ENCODE measurements at places on chromosomes 1 and 21.

DNA sequence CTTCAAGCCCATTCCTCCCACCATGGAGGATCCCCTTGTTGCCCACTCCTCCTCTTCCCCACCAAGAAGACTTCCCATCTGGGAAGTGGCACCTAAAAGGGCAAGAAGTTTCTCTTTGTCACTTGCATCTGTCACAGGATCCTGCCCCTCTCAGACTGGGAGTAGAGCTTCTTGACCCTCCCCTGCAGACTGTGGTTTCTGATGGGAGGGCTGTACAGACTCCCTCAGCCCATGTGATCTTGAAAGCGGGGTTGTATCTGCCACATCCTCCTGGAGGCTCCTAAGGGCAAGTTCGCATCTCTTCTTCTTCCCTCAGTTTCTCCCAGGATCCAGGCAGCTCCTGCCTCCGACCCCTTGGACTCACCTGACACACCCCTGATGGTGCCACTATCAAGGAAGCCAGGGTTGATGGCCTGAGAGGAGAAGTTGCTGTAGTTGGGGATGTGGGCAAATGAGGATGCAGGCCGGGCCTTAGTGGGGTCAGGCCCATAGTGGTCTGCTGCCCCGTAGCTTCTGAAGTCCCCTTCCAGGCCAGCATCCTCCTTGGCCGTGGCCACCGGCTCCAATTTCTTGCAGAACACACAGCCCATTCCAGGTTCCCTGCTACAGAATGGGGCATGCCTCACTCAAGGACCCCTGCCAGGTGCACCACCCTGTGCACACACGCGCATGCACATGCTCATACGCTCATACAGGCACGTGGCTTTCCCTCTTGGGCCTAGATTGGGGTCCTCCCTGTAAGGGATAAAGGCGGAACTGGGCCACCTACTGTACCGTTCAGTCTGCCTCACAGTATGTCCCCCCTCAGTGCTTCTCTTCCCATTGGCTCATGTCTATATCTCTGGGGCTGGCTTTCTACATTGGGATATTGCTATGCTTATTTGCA lies 11.4 kb downstream of the FGR start:
- no peak for DNase-seq

DNA sequence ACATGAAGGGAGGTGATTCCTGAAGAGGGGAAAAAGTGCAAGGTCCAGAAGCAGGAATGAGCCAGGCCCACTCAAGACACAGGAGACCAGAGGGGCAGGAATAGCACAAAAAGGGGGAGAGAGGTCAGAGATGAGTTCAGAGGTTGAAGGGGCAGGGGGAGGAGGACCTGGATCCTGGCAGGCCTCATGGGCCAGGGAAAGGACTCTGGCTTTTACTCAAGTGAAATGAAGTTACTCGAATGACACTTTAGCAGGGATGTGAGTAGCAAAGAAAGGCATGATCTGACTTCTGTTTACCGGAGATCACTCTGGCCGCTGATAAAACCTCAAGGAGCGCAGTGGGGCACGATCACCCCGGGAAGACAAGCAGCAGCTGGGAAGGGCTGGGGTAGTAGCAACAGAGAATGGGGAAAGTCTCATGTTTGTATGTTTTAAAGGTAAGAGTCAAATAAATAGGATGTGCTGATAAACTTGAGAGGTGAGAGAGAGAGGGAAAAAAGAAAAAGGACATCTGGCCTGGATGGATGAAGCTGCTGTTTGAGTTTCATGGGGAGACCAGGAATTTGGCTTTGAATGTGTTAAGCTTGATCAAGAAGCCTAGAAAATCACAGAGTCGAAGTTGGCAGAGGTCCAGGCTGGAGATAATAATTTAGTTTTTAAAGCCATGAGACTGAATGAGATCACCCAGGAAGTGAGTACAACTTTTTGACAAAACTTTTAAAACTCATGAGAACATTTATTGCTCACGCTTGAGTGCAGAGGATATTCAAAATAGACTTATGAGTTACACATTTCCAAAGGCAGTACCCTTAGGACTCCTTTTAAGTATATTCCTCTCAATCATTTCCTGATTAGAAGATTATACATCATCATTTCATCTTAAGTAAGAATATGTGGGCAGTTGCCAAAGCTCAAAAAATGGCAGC lies 156.0 kb downstream of the RERE start:
- DNase-seq, result no peak

DNA sequence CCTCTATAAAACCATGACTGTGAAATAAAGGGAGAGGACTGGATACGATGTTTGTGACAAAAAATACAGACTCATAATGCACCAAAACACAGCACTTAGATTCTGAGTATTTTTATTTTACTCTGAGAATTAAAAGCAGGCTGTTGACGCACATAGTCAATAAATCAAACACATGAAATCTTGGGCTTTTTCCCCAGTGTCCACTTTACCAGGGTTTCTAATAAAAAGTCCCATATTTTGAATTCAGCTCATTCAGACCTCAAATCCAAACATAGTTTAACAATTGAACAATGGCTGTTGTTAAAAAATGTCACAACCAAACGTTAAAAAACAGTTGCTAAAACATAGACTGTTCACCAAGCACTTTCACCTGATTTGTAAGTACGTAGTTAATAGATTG lies 553.4 kb downstream of the LTN1 start:
- no peak for DNase-seq

DNA sequence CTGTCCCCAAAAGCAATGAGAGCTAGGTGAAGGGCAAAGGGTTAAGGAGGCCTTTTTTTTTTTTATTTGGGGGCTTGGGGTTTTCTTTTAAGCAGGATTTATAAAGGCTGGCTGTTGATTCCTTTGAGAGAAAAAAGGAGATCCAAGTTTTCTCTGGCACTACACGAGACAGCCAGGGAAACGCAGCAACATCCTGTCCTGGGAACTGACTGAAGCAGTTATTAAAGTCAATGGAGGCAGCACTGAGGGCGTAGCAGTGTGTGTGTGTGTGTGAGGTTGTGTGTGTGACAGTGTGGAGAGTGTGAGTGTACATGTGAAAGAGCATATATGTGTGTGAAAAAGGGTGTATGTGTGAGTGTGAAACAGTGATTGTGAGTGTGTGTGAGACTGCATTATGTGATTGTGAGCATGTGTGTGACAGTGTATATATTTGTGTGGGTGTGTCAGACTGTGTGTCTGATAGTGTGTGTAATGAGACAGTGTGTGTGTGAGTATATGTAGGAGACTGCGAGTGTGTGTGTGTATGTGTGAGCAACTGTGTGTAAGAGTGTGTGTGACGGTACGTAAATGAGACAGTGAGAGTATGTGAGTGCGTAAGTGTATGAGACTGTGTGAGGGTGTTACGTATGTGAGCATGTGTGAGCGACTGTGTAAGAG lies 65.9 kb upstream of the TIAM1 start:
- no peak for DNase-seq

DNA sequence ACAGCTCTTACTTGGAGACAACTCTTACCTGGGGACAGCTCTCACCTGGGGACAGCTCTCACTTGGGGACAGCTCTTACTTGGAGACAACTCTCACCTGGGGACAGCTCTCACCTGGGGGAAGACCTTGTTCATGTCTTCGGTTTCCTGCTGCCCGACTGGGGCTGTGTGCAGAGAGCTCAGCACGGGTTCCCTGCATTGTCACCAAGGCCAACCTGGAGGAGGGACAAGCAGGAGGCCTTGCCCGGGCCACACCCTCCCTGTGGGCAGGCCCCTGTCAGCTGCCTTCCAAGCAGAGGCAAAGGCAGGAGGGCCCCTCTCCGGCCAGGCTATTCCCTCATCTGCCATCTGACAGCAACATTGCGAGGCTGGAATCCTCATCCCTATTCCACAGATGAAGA lies at the start of gene LDLRAD1:
LDLRAD1 (minus strand) TSS at position 208 of the 400 bp plus-strand sequence; CDS start at position 134, 74 bp downstream.
- no peak for DNase-seq

DNA sequence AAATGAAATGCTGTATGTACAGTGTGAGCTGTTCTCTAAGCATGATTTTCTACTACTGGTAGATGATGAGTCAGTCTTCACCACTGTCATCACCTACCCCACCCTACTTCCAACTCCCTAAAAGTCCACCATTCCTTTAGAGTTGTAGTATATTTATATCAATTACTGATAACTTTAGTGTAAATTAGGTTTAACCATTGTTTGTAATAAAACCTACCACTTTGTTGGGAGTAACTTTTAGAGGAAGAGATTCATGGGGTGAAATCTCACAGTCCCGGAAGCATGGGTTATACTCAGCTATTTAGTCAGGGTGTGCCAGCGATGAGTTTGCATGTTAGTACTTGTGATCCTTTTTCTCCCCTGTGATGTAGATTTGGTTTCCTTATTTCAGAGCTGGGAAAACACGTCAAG lies 17.1 kb downstream of the MORC3 start:
- no peak for DNase-seq

DNA sequence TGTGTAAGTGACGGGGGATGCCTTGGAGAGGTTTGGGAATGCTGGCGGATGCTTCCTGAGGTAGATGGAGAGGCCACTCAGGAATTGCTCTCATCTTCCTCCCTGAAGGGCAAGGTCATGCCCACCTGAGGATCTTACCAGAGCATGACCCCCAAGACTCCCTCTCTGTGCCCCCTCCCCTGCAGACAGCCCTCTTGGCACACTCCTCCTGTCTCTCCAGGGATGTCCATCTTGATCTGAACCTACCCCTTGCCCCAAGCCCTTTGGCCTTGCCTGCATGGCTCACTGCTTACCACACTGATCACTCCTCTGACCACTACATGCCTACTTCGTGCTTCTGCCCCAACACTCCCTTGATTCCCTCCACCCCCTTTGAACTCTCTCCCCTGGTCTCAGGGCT lies 17.9 kb upstream of the MPL start:
- DNase-seq, result no peak

- no peak for DNase-seq
Observed at GRCh38 chr1:28601696-28602095, 9.6 kb downstream of the RAB42 start.

DNA sequence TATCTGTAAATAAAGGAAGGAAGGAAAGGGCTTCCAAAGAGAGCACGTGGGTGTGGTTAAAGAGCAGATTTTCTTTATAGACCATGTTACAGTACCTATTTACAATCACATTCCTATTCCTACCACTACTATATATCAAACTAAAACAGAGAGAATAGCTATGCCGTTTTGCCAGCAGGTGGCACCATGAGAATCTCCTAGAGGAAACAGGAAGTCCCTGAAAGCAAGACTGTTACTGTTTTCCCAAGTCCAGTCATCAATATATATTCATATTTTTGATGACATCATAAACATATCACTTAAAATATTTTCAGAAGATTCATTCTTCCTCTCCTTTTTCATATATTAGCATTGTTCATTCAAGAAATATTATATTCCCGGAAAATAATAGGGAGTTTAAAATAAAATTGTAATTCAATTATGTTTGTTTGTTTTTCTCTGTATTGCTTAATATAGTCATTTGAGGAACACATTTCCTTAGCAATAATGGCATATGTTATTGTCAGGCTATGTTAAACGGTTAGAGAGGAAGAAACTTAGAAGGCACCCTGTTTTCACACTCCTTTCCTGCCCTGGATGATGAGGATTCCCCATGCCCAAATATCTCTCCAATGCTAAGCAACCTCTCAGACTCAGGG lies 6.6 kb downstream of the CCDC190 start:
- DNase-seq, result peak; percentile 72
